ENCODE measurements at places on chromosomes 1 and 21.

DNA sequence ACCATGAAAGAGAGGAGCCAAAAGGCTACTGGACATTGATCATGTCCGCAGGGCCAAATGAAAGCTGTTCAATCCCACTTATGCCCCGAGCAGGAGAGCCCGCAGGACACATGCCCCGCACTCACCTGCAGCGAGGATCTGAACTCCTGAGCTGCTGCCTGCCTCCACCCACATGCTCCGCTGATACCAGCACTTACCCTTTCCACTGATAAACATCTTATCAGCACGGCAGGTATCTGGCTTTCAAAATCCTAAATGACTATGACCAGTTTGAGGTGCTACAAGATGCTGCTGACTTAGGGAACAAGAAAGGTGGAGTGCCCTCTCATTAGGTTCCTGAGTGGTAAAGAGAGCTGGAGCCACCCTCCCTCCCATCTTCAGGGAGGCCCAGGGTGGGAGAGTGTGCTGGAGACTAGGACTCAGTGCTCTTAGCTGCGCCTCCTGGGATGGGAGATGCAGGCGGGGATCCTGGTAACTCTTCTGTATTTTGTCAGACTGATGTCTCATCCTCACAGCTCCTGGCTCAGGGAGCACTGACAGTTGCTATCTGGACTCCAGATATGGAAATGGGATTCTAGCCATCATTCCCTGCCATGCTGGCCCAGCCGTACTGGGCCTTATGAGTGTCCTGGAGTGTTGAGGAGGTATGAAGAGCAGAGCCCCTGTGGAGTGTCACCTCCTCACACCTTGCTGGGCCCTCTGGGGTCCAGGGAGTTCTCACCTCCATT lies 86.4 kb upstream of the F3 start:
- DNase-seq: no peak

- DNase-seq: no peak
Observed at GRCh38 chr1:208467151-208467780, 223.1 kb upstream of the PLXNA2 start.

DNA sequence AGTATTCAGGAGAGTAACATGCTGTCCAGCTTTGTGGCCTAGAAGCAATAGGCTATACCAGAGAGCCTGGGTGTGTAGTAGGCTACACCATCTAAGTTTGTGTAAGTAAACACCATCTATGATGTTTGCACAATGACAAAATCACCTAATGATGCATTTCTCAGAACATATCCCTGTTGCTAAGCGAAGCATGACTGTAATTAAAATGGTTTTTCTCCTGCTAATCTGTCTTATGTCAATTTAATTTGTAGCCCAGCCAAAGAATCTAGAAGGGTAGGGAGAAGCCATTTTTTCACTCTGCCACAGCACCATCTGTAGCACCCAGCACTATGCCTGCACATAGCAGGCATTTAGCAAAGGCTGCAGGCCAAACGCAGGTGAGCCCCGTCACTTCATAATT lies 2.0 kb upstream of the TTC24 start:
- DNase-seq: no peak

DNA sequence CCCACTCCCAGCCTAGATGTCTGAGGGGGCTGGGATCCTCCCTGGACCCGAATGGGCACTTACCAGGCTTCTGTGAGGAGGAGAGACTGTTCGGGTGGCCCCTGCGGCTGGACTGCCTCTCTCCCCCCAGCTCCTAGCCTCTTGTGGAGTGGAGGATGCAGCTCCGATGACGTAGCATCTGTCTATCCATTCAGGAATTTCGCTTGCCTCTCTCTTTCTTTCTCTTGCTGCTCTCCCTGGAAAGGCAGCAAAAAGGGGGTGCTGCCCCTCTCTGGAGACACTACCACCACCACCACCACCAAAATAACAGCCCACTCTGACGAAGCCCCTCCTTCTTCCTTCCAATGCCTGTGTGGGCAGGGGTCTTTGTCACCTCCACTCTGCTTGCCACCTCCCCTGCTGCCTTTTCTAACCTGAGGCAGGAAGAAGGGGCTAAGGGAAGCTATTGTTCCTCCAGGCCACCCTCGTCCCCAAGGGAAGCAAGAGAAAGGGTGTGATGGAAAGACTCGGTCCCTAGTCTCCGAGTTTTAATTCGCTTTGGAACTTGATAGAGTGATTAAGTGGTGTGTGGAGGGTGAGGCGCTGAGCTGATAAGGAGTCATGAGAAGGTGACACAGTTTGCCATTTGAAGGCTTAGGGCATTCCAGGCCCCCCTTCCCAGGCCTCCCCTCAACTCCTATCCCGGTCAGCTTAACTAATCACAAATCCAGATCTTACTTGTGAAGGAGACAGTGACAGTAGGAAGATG lies 60.5 kb downstream of the RHBG start:
- DNase-seq: no peak

DNA sequence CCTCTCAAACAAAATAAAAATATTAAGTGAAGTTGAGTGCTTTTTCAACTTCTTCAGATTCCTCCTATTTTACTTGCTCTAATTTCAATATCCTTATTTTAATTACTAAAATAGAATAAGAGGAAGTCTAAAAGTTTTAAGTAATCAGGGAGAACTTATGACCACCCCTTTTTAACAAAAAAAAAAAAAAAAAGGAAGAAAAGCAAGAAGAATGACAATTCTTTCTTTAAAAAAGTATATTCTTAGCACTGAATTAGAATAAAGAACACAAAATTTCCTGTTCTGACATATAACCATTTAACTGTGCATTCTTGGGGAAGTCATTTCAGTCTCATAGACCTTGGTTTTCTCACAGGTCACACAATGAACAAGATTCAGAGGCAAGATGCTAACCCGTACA lies 46.8 kb downstream of the SAMSN1 start:
- DNase-seq: no peak

DNA sequence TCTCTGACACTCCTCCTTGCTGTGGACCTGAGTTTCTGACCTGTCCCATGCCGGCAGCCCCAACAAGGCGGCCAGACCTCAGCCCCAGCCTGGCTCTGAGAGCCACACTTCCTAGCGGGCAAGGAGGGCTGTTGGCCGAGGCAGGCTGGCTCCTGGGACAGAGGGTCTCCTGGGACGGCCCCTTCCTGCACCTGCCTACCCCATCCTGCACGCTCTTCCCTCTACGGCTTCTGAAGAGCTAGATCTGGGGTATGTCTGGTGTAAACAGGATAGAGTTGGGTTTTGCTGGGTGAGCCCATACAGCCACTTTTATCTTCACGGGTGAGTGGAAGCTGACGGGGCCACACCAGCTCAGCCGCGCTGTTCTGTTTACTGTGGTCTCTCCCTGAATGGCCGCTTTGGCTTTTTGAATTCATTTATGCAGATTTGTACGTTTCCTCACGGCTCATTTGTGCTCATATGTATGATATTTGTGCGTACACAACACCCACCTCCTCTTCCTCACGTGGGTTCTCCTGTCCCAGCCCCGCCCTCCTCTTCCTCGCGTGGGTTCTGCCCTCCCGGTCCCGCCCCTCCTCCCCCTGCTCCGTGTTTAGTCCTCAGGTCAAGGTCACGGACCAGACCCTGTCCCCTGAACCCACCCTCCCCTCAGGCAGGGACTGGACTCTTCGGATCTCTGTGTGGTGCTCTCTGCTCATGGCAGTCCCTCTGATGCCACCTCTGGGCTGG lies 34.7 kb upstream of the POFUT2 start:
- DNase-seq: no peak

GRCh38 chr1:20663365-20663764 lies 2.2 kb upstream of the DDOST start:
- DNase-seq: no peak

GRCh38 chr21:33127154-33127867 lies 57.4 kb downstream of the OLIG1 start:
- DNase-seq: peak; percentile 60

DNA sequence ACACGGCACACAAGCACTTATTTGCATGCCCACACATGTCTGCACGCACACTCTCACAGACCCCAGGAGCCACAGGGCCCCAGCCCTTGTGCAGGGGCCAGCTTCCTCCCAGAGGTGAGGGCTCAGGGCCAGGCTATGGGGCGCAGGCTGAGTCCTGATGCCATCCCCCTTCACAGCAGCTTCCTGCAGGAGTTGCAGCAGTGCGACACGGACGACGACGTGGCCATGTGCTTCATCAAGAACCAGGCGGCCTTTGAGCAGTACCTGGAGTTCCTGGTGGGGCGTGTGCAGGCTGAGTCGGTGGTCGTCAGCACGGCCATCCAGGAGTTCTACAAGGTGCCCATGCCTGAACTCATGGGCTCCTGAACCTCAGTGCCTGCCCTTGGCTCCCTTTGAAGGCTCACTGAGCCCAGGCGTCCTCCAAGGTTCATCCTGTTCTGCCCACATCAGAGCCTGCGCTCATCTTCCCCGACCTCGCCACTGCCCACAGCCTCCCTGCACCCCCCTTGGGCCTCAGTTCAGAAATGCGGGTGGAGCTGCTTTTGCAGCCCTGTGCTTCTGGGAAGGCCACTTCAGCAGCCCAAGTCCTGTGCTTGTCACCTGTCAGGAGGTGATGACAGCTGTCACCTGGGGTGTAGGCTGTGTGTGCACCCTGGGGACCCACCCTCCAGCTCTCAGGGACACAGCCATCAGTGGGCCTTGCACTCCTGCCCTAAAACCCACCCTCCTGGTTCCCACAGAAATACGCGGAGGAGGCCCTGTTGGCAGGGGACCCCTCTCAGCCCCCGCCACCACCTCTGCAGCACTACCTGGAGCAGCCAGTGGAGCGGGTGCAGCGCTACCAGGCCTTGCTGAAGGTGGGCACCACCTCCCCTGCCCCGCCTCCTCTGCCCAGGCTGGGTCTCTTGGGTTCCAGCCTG lies 66.6 kb downstream of the TRIM11 start:
- no peak for DNase-seq

GRCh38 chr1:111515291-111516004 lies 12.0 kb upstream of the ADORA3 start:
- peak; percentile 32 for DNase-seq

GRCh38 chr1:42680921-42681683 lies 1.1 kb upstream of the YBX1 start:
- peak; percentile 19 for DNase-seq

DNA sequence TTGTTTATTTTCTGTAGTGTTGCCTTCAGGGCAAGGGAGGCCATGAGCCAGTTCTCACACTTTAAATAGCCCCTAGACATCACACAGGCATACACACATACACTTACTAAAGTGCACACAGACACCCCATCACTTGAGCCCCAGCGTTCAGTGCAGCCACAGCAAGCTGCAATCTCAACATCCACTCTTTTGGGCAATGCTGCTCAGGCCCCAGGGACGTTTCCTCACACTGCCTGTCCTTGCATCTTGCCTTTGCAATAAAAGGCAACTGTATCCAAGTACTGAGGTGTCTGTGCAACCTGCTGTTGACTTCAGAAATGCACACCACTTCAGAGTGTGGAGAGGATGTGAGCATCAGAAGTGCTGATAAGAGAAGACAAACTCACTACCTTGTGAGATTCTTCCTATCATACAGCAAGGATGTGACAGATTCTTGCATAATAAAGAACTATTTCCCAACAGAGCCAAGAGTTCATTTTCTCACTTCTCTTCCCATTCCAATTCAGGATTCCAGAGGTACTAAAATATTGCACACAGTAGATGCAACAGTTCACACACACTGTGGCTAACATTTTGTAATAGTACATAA lies 36.2 kb downstream of the IRF2BP2 start:
- DNase-seq: no peak

- DNase-seq: no peak
Observed at GRCh38 chr1:983798-984475, 2.0 kb upstream of the PERM1 start.

DNA sequence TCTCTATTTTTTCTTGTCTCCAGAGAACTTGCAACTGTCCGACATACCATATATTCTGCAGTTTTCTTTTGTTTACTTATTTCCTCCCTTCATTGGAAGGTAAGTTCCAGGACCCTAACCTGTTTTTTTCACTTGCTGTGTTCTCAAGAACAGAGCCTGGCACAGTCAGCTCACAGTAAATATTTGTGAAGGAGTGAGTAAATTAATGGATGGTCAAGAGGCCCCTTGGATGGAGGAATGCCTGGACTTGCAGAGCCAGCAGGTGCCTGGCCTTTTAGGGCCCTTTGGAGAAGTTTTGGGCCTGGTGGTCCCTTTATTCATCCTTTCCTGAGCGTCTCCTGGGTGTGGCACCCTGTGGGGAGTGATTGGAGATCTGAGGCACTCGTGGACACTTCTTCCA lies 182.1 kb upstream of the POU3F1 start:
- no peak for DNase-seq

DNA sequence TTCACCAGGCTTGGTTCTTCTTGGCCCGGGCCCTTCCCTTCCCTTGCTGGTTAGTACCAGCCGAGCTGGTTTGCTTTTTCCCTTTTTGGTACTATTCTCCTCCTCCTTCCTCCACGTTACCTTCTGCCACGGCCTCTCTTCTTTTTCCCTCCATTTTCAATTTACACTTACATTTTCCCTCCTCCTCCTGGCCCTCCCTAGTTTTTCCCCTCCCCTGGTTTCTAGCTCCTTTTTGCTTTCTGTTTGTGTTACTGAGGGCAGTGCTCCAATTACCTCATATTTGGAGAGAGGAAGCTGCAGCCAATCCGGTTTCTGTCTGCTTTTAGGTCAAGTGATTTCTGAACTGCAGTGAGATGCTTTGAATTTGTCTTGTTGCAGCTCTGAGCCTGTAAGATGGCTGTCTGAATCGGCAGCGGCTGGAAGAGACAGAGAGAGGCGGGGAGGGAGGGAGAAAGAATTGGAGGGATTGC lies 63.7 kb downstream of the MACF1 start:
- peak; percentile 85 for DNase-seq

DNA sequence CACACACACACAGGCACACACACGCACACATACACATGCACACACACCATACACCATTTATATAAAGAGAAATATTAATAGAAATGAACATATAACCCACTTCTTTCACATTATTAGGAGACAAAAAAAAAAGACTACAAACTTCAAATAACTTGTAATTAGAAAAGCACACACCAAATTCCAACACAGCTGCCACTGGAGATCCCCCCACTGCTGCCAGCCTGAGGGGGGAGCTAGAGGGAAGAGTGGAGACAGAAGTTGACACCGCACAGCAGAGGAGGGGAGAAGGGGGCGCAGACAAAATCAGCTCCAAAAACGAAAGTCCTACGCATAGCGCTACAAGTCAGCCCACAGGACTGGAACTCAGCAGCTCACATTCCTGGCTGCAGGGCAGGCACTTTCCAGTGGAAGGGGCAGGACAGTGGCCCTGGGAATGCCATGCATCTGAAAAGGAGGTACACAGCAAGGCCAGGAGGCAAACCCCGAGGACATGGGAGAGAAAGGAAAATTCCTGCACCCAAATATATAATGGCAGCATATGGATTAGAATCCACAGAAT lies 36.5 kb downstream of the LGALS8 start:
- DNase-seq: no peak

GRCh38 chr1:221072214-221072613 lies 193.0 kb downstream of the HLX start:
- no peak for DNase-seq

- DNase-seq: no peak
Observed at GRCh38 chr1:174448531-174448883, 743 bp downstream of the GPR52 start.

- peak; percentile 34 for DNase-seq
Observed at GRCh38 chr1:53303726-53304515, 23.9 kb downstream of the LRP8 start.
